ENCODE measurements at places on chromosomes 6 and 20. TPM values are rescaled to one million over a fixed set of nuclear protein-coding genes. Genes with fewer than 3 reads are reported as not detected.
A peak's percentile ranks its signal among the peaks of the same experiment; 100 is the strongest.

GRCh38 chr6:17855381-17855780, 132.1 kb downstream of the KIF13A start:
- peak; percentile 11 for DNase-seq

DNA sequence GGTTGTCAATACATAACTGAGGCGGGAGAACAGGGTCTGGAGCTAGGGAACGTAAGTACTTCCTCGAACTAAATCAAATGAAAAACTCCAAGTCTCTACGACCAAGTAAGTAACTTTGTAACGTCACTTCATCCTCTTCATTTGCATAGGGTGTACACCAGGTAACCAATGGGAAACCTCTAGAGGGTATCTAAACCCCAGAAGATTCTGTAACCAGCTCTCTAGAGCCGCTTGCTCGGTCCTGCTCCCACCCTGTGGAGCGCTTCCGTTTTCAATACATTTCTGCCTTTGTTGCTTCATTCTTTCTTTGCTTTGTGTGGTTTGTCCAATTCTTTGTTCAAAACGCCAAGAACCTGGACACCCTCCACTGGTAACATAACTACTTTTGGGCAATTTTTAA, 133.5 kb upstream of the TMEM170B start:
- no peak for DNase-seq

- peak; percentile 71 for DNase-seq
These were observed 1.1 kb downstream of the EIF2S2 start for GRCh38 chr20:34110745-34111641.

DNA sequence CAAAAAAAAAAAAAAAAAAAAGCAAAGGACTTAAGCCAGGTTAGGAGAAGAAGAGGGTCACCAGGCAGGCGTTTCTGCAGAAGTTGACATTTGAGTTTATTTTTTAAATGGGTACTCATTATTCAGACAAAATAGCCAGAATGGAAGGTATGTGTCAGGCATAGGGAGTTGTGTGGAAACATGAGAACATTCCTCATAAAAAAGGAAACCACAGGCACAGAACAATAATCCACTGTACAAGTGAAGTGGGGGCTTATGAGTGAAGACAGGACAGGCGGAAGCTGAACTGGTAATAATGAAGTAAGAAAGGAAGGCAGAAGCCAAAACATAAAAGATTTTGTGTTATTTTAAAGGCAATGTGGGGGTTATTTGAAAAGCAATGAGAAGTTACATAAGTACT, 104.6 kb downstream of the EPB41L2 start:
- DNase-seq, result peak; percentile 36

- peak; percentile 84 for DNase-seq
These were observed 115.9 kb downstream of the FYN start for GRCh38 chr6:111757342-111757741.

Gene DSTN
- polyA plus RNA-seq, result 258 TPM

Gene CSNK2A1
- 83.8 TPM for polyA plus RNA-seq

- DNase-seq, result no peak
These were observed 65.9 kb upstream of the CLDN20 start for GRCh38 chr6:155197932-155198331.

GRCh38 chr6:151070631-151071051, 169.1 kb upstream of the AKAP12 start:
- DNase-seq, result peak; percentile 92

Gene WFDC10B
- polyA plus RNA-seq, result not detected

Gene PRPF6
- polyA plus RNA-seq, result 38.5 TPM

Gene CCN6
- polyA plus RNA-seq, result not detected

DNA sequence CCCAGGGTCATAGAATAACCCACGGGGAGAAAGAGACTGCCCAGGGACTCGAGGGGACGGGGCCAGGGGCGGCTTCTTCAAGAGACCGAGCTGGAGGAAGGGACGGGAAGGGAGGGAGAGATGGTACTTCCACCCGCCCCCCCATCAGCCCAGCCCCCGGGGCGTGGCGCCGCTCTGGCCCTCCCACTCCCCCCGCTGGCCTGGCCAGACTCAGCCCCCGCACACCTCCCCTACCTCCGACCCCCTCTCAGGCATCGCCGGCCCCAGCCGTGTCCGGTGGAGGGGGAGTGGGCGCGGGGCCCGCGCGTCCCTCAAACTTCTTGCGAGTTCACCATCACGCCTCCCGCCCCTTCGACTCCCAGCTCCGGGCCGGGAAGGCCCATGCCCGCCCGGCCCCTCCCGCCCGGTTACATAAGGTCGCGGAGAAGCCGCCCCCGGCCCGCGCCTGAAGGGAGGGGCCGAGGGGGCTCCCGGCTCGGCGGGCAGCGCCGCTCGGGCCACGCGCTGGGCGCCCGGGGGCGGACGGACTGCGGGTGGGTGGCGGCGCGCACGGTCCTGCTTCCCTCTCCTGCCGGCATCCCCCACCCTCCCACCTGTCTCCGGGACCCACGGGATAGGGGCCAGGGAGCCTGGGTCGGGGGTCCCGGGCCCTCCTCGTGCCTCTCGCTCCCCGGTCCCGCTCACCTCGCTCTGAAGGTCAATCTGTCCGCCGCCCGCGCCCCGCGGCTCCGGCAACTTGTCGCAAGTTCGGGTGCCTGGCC, 562 bp downstream of the TFEB start:
- DNase-seq, result peak; percentile 71

GRCh38 chr6:134000443-134000842, 47.4 kb downstream of the TBPL1 start:
- DNase-seq, result no peak

DNA sequence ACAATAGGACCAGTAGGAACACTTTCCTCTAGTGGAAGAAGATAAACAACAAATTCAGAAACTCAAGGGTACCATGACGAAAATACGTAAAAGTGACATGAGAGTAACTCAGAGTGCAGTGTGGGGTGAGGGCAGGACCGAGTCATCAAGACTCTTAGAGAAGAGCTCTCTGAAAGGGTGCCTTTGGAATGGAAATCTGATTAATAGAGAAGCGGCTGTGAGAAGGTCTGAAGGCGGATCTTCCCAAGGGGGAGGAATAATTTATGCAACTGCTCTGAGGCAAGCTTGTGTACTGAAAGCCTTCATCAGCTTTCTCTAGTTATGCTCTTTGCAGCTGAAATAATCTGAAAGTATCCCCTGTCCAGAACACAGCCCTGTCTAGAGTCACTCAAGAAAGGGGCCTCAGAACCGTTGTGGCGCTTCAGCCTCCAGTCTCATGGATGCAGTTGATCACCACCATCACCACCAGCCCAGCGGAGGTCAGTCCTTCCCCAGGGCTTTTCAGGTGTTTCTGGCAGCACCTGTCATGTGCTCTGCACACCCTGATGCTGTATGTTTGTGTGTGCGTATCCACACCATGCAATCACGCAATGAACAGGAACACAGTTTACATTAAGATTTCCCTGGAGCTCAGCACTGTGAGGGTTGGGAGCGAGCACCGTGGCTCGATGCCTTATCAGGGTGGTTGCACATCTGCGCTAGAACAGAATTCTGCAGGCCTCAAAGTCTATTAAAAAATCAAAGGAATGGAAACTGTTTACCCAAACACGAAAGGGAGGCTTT, 396.5 kb downstream of the SMOC2 start:
- no peak for DNase-seq

Gene LY86
- polyA plus RNA-seq, result not detected

Gene SLC35B3
- polyA plus RNA-seq, result 21.1 TPM

DNA sequence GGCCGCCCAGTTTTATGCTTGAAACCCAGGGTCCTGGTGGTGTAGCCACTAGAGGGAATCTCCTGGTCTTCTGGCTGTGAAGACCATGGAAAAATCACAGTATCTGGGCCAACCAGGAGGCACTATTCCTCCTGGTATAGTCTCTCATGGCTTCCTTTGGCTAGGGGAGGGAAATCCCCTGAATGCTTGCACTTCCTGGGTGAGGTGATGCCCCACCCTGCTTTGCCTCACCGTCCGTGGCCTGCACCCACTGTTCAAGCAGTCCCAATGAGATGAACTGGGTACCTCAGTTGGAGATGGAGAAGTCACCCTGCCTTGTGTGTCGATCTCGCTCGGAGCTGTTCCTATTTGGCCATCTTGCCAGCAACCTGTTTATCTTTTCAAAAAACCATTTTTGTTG, 10.1 kb upstream of the ZNF337 start:
- no peak for DNase-seq

GRCh38 chr20:62529896-62530642, 54.3 kb upstream of the GATA5 start:
- no peak for DNase-seq

GRCh38 chr20:15476186-15476585, 1097.1 kb downstream of the KIF16B start:
- no peak for DNase-seq

DNA sequence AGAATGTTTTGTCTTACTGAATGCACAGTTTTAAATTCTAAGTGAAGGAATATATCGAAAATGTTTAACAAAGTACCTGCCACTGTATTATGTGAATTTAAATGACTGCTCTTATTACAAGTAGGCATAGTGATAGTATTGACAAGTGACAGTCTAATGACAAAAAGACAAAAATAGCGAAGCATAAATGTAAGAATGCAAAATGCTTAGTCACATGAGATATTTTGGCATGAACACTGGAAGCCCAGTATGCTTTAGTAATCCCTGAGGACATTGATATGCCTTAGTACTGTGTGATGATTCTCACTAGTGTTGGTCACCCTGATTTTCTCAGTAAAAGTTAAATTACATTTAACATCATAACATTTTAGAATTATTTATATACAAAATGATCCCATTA, 153.5 kb downstream of the EYA4 start:
- no peak for DNase-seq

Gene SMLR1
- not detected for polyA plus RNA-seq

DNA sequence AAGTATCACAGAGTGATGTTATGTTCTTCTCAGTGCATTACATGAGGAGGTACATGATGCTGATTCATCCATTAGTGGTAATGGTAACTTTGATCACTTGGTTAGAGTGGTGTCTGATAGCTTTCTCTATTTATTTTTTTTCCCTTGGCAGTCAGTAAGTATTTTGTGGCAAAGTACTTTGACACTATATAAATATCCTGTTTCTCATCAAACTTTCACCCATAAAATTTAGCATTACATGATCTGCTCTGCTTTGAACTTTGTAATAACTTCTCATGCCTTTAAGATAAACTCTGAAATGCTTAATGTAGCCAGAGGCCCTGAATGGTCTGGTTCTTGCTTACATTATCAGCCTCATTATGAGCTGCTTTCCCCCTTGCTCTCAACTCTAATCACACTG, 127.9 kb downstream of the MBOAT1 start:
- DNase-seq, result no peak

- no peak for DNase-seq
These were observed 227.9 kb downstream of the BCAS1 start for GRCh38 chr20:53842301-53843099.

DNA sequence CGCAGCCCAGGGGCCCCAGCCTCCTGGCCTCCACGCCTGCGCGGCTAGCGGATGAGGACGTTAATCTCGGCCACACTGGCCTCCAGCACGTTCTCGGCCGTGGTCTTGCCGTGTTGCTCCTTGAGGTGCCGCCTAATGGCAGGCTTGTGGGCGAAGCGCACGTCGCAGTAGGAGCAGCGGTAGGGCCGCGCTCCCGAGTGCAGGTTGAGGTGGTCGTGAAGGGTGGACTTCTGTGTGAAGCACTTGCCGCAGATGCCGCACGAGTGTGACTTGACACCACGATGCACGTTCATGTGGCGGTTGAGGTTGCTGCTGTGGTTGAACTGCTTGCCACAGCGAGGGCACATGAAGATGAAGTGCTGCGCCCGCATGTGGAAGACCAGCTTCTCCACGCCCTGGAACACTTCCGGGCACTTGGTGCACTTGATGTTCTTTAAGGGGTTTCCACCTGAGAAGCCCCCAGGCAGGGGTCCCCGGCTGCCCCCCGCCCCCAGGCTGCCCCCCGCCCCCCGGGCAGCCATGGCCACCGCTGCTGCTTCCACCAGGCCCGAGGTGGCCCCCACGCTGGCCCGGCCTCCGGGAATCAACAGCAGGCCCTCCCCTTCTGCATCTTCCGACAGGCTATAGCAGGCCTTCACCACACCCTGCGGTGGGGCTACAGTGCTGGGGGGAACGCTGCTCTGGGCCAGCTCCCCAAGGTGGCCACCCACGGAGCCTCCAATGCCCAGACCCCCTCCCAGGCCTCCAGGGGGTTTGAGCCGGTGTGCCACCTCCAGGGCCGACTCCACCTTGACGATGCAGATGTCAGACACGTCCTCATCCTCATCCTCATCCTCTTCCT, 1.8 kb downstream of the ZBTB12 start:
- no peak for DNase-seq

DNA sequence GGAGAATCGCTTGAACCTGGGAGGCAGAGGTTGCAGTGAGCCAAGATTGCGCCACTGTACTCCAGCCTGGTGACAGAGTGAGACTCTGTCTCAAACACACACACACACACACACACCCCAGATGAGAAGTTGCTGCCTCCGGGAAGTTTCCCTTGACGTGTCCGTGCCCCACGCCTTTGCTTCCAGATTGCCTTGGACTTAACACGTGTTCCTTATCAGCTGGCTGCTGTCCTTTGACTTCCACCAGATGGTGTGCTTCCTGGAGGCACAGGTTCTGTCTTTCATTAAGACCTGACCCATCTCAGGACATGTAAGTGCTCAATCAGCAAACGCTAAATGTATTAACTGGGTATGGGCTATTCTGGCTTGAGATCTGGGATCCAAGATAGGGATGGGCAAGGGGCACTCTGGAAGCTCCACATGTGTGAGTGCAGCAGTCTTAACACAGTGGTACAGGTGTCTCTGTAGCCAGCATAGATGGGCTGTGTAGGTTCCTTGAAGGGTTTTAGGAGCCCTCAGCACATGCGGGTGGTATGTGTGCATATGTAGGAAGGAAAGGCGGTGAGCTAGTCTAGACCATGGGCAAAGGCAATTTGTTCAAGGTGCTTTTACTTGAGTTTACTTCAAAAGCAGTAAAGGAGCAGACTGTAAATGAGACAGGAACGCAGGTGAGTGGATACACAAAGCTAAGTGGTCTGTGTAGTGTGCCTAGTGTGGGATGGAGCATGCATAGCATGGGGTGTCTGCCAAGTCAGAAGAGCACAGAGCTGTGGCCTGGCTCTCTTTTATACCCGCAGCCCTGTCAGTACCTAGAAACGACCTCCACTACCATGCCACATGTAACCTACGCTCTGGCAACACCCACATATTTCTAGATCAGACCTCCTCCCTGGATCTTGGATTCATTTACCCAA, 11.6 kb downstream of the PIGT start:
- no peak for DNase-seq

DNA sequence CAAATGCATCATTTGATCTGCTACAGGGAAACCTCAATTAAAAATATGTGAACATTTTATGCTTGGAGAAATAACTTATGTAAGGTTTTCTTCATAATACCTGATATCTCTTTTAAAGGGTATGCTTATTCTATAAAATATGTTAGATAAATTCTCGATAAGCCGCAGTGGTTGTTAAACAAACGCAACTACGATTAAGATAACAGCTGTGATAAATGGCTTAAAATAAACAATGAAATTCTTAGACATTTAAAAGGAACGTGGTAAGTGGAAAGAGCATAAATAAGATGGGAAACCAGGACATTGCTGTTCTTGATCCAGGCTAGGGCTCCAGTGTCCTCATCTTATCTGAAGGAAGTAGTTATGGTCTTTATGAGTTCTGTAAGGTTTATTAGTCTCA, 415.9 kb downstream of the CD83 start:
- DNase-seq, result peak; percentile 71

Gene SAPCD1
- 2.2 TPM for polyA plus RNA-seq

Gene BMP7
- not detected for polyA plus RNA-seq

Gene TGM3
- polyA plus RNA-seq, result not detected
